ENCODE measurements at places on chromosomes 2 and 18. TPM values are rescaled to one million over a fixed set of nuclear protein-coding genes. Genes with fewer than 3 reads are reported as not detected.

DNA sequence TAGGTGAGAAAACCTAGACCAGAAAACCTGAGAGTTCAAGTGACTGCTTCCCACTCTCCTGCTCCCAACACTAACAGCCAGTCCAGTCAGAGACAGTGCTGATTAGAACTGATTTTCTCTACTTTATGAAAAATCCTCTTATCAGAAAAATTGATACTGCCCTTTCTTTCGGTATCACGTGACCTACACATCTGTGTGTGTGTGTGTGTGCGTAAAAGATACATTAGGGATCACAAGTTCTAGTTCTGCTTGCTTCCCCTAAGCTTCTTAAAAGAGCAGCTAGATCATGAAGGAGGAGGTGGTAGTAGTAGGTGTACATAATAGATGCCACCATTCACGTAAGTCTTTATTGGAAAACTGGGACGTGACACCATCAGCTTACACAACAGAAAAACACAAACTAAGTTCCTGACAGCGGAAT is 1.5 kb downstream of the ARL5A start:
- peak; percentile 38 for DNase-seq

DNA sequence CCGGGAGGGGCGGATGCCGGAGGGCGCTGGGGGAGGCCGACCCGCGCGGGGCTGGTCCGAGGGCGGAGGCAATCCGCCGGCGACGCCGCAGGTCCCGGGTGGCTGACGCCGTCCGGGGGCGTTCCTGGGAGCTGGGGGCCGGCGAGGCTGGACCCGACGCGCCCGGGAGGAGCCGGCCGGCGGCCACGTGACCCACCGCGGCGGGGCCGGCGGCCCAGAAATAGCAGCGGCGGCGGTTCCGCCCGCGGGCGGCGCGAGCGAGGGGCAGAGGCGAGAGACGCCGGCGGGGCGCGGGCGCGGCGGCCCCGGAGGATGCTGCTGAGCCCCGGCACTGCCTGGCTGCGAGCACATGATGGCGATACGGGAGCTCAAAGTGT is at the start of gene RAB31:
Gene RAB31 (plus strand): TSS at position 245 of the 377 bp plus-strand sequence. CDS start 105 bp downstream, at position 350.
- DNase-seq = peak; percentile 98

DNA sequence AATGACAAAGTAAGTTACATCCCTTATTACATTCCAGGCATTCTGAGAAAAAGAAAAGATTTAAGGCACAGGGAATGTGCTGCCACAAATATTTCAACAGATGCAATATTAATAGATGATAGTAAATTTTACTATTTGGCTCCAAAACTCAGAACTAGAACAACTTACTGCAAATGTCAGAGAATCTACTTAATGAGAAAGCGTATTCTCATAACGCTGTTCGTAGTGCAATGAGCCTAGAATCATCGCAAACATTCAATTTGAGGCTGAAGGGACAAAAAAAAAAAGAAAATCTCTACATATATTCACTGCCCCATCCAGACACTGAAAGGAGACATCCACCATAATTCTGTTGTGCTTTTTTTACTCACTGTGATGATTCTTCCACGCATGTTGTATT is 272.1 kb upstream of the DOK6 start:
- no peak for DNase-seq

The ACVR1C gene
- 0.36 TPM for total RNA-seq

The EPB41L3 gene
- 0.88 TPM for total RNA-seq

The BMP10 gene
- not detected for total RNA-seq

The POU3F3 gene
- total RNA-seq = under 0.01 TPM
